ENCODE measurements at places on chromosomes 16 and 17.

- no peak for DNase-seq
Observed at GRCh38 chr16:68857479-68857878, 14.1 kb downstream of the TANGO6 start.

- no peak for DNase-seq
Observed at GRCh38 chr16:77668201-77668600, 54.1 kb upstream of the NUDT7 start.

DNA sequence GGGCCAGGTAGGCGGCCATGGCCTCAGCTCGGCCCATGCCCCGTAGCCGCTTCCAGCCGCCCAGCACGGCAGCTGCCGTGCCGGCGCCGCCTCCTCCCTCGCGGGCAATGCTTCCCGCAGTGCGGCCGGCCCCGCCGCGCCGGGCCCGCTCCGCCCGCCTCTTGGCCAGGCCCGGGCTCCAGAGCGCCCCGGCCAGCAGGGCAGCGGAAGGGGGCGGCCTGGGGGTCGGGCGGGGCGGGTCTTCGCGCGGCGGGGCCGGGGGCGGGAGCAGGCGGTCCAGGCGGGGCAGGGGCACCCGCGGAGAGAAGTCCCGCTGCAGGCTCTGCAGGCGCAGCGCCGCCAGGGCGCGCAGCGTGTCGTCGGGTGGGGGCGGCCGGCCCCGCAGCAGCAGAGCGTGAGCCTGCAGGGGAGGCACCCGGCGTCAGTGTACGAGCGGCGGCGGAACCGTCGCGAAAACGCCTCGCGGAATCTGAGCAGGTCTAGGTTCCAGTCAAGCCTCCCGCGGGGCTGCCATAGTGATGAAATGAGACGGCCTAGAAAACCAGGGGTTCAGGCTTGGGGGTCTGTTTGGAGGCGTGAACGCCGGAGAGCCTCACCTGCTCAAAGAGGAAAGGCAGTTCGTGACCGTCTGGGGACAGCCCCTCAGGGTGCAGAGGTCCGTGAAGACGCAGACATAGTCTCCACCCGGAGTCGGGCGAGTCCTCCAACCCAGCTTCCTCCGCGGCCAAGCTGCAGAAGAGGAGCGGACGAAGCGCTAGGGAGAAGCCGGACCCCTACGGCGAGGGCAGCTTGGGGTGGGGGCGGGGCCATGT is 6.6 kb downstream of the PLEKHH3 start:
- no peak for DNase-seq

DNA sequence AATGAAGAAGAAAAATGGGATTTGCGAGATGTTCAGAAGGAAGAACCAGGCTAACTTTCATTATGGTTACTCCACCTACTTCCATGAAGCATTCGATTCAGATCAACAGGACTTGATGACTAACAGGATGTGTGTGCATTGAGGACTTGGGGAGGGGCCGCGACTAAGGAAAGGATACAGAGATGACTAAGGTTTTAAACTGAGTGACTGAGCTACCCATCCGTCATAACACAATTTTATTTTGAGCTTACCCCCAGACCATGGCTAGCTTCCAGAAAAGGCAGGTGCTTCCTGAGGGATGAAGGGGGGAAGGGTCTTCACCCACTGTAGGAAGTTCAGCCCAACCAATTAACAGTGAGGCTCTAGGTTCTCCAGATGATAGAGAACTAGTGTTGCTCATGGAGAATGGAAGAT is 2.5 kb upstream of the CDYL2 start:
- peak; percentile 24 for DNase-seq

DNA sequence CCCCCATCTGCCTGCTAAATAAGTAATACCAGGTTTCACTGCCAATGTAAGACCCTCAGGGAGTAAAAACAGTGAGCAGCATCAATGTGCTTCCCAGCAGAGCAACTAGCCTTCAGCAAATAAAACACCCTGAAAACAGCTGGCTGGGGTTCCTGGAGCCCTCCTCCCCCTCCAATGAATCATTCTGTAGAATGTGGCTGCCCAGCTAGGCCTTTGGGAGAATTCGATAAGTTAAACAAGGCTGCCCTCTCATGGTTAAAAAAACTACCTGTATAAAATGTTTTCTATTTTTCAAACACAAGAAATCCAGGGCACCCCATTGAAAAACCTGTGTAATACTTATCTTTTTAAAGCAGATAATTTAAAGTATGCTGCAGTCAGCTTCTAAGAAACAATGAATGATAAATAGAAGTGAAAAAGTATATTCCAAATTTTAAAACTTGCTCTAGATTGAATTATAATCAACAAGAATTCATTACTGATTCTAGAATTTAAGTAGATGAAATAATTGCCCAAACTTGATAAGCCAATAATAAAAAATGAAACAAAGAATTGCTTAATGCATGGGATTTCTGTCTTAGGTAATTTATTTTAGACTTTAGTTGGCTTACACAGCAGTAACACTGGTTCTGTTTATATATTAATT is 9.4 kb upstream of the TOM1L1 start:
- DNase-seq = peak; percentile 48

- DNase-seq = no peak
Observed at GRCh38 chr17:65085397-65085796, 28.9 kb upstream of the GNA13 start.

DNA sequence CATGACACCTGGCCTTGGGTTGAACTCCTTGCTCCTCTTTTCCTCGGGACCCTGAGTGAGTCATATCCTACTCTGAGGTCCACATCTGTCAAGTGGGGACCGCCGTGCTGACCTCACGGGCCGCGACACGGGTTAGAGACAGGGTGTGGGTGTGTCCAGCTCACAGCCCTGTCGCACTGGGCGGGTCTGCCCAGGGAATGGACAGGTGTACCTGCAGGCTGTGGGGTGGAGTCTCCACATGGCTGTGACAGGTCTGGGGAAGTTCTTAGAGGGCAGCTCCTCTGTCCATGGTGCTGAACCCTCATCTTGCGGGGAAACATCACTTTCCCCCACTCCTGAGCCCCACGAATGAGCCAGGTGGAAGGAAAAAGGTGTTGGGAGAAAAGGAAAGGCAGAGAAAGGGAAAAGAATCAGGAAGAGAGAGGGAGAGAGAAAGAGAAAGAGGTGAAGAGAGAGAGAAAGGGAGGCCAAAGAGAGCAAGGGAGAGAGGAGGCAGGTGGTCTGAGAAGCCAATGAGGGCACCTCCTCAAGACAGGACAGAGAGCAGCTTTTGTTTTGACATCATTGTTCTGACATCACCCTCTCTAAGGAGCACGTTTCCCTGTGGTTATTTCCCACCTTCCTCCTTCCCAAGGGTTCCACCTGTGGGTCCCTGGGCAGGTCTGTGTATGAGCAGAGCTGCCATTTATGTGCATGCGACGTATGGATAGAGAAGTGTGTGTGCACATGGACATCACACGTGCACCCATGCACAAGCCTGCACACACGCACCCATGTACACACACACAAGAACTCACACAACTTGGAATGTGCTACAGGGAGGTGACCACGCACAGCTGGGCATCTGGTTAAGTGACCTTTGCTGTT is 32.6 kb upstream of the CBFA2T3 start:
- no peak for DNase-seq

DNA sequence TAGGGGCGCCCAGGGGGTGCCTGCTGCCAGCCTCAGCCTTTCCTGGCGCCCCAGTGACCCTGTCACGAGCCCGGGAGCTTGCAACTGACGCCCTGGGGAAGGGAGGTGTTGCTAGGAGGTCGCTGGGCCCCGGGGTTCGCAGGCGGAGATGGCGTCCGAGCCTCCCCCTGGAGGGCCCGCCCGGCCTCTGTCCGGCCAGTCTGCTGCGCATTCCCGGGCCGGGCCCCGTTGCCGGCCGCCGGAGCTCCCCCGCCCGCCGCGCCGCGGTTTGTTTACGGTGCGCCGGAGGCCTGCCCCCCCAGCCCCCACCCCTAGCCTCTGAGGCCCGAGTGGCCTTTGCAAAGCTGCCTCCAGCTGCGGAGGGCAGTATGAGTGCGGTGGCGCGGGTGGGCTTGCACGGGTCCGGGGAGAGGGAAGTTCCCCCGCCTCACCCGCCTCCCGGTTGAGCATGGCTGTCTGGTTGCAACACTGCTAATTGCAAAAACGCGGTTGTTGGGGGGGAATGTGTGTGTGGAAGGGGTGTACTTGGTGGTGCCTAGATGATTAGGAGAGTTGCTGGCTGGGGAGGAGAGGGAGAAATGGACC is 514 bp downstream of the THRA start:
- DNase-seq = no peak

GRCh38 chr16:84607694-84608093 is 10.2 kb downstream of the COTL1 start:
- no peak for DNase-seq

DNA sequence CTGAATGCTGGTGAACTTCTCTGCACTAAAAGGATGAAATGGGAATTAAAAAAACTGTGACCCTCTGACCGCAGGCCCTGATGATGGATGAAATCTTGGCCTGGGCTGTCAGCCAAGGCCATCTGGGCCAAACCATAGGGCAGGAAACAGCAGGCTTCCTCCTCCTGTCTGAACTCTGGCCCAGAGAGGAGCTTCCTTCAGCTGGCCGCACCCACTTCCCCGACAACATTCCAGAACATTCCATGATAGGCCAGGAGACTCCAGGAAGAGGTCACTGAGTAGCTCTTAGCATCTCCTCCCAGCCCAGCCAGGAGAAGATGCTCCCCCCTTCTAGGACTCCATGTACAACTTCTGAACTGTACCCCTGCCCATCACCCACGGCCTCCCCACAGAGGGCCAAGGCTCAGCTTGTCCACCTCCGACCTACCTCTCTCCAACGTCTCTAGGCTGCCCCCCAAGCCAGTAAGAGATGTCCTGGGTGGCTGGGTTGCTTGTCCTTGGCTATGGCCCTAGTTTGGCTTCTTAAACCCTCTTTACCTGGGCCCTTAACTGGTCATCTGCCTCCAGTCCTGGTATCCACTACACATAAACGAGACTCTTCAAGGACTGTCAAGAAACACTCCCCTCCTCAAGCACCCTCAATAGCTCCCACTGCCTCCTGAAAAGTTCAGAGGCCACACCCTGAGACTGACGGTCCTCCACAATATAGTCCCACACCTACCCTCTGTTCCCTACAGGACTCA is 1.7 kb downstream of the RPH3AL start:
- DNase-seq = peak; percentile 21

DNA sequence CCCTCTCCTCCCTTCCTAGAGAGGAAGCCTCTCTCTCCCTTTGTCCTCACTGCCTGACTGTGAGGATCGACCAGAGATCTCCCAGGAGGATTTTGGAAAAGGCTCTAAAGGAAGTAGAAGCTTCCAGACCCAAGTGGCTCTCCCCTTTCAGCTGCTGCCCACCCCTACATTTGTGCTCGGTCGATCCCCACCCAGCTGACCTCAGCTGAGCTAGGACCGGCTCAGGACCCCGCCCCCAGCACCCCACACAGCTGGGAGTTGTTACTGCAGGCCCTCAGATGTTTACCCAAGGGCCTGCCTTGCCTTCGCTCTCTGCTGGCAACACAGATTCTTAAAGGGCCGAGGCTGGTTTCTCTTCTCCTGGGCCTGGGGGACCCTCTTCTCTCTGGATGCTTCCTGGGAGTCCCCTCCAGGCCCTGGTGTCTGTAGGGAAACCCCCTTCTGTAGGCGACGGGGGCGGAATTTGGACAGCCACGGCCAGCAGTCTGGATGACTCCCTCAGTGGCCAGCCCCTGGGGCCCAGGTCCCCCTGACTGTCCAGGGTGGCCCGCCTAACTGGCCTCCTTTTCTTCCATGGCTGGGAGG is 26.9 kb upstream of the TIMP2 start:
- DNase-seq = no peak

DNA sequence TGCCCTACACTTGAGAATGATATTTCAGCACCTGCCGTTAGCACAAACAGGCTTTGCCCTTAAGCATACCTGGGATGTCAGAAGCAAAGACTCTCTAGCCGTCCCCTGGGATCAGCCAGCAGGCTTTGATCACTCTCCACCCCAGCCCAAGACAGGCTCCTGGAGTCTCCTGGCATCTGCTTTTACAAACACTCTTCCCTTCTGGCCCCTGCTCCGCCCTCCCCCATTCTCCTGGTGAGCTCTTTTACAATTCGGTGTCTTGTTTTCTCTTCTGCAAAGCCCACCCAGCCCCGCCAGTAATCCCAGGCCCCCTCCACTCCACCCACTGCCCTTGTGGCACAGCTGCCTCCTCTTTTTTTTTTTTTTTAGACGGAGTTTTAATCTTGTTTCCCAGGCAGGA is 50.4 kb downstream of the KATNIP start:
- DNase-seq = no peak

- peak; percentile 69 for DNase-seq
Observed at GRCh38 chr17:29369831-29370735, 20.1 kb upstream of the TAOK1 start.

GRCh38 chr17:36498560-36499300 is 12.2 kb downstream of the ZNHIT3 start:
- DNase-seq = no peak

DNA sequence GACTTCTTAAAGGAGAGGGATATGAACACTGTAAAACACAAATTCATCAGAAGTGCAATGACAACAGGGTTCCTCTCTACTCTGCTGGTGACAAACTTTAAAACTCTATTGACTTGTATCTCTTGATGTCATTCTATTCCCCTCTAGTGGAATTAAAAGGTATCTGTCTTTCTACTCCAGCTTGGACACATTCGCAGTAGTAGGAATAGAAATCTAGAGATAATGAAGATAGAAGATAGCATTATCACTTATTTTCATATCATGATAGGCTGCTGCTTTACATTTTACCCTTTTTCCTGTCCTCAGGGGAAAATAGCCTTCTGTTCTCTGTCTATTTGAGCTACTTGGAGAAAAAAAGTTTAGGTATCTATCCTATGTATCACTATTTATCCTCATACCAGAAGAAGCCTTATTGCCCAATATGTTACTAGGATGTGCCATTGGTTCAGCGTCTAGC is 209.6 kb upstream of the CACNG5 start:
- no peak for DNase-seq

DNA sequence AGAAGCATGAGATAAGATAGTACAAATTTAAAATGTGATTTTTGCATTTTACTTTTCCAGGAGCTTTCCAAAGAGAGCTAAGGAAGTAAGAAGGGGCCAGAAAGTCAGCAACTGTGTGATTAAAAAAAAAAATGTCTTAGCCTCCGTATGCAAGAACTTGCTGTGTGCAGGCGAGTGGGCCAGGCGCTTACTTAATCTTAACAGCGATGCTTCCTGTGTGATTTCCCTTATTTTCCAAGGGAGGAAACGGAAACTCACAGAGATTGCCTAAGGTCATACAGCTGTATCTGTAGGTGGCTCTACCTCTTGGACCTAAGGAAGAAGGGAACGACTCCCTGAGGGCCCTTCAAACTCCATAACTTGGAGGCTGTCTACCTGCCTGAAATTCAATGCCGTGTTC is 11.1 kb downstream of the HS3ST3B1 start:
- no peak for DNase-seq
